ENCODE measurements at places on chromosomes 5 and 9.
A peak's percentile ranks its signal among the peaks of the same experiment; 100 is the strongest.

GRCh38 chr5:100840789-100841188 is 62.3 kb downstream of the ST8SIA4 start:
- DNase-seq, result no peak
- H3K4me3 ChIP-seq, result no peak overlapping the region
- no peaks in the 10 kb centered on the region for H3K27me3 ChIP-seq
- no peaks in the 10 kb centered on the region for H3K36me3 ChIP-seq
- no peak overlapping the region for H3K27ac ChIP-seq

DNA sequence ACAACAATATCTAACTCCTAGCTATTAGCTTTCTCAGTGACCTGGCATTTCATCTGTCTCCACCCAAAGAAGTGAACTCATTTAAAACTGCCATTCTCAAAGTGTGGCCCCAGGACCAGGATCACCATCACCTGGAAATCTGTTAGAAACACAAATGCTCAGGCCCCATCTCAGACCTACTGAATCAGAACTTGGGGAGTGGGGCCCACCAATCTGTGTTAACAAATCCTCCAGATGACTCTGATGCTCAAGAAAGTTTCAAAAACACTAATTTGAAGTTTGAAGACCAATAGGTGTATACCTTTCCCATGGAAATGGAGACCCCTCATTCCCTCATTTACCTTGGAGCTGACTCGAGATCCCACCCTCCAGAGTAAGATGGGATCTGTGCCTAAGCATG is 72.3 kb downstream of the PRELID2 start:
- no peak overlapping the region for H3K4me3 ChIP-seq
- H3K27me3 ChIP-seq, result no peaks in the 10 kb centered on the region
- no peaks in the 10 kb centered on the region for H3K4me1 ChIP-seq
- DNase-seq, result no peak
- no peaks in the 10 kb centered on the region for H3K36me3 ChIP-seq
- no peak overlapping the region for H3K27ac ChIP-seq

- H3K27ac ChIP-seq, result no peak overlapping the region
- H3K4me1 ChIP-seq, result no peaks in the 10 kb centered on the region
- H3K27me3 ChIP-seq, result no peaks in the 10 kb centered on the region
- H3K36me3 ChIP-seq, result no peaks in the 10 kb centered on the region
- DNase-seq, result no peak
- no peak overlapping the region for H3K4me3 ChIP-seq
These were observed 31.7 kb downstream of the HSD17B3 start for GRCh38 chr9:96270236-96270744.

DNA sequence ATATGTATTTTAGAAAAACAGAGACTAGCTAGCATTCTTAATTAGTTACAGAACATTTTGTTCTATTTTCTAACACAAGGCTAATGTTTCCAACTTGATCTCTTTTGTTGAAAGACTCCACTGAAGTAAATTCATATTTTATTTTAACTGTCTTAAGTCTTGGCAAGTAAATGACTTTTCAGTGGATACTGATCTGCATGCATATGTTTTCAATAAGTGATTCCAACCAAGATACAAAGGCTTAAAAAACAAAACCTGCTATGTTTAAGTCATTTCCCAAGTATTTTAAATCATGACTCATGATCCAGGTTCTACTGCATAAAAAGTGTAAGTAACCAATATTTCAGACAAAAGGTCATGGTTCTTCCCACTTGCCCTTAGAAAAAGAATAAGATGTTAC is 5.7 kb downstream of the CDO1 start:
- no peak overlapping the region for H3K27ac ChIP-seq
- no peak overlapping the region for H3K4me3 ChIP-seq
- DNase-seq, result peak; percentile 51
- H3K4me1 ChIP-seq, result no peaks in the 10 kb centered on the region
- H3K27me3 ChIP-seq, result peaks cover 5% of the 10 kb centered on the region
- no peaks in the 10 kb centered on the region for H3K36me3 ChIP-seq

DNA sequence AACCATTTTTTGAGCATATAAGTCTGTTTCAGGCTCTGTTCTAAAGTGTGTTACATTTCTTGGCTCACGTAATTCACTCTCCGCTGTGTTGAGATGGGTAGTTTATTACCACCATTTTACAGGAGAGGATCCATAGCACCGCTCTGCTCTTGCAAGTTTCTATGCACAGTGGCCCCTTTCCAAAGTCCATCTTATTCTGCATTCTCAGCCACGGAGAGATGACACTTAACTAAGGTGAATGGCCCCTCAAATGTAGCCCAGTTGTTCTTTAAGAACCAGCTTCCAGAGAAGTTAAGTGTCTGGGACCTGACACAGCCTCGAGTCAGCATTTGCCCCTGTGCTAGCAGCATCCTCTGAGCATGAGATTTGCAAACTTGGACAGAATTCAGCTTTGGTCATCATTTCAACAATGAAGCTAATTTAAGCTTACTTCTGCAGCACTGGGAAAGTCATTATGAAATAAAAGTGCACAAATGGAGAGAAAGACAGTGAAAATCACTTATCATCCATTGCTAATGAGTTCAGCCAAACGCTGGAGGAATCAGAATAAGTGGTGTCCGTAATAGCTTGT is 61.9 kb downstream of the FAM78A start:
- H3K27me3 ChIP-seq, result no peaks in the 10 kb centered on the region
- H3K4me3 ChIP-seq, result no peak overlapping the region
- peak; percentile 19 for DNase-seq
- no peaks in the 10 kb centered on the region for H3K4me1 ChIP-seq

GRCh38 chr5:135829681-135830383 is 4.6 kb upstream of the SLC25A48 start:
- H3K4me1 ChIP-seq, result no peaks in the 10 kb centered on the region
- H3K36me3 ChIP-seq, result no peaks in the 10 kb centered on the region
- H3K27me3 ChIP-seq, result peaks cover 4% of the 10 kb centered on the region
- DNase-seq, result peak; percentile 18

DNA sequence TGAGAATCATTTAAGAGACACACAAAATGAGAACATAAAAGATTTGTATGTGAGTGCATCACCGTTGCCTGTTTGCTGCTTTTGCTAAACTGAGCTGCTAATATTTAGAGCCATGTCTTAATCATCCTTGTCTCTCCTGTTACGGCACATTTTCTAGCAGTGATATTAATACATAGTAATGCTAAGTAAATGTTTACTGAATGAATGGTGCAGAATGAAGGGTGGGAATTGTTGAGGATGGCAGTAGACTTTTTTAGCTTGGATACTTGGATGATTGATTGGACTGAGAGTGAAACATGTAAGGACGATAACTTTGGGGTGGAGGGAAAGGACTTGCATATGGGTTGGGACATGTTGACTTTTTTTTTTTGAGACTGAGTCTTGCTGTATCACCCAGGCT is 102.3 kb upstream of the ABCA1 start:
- no peaks in the 10 kb centered on the region for H3K36me3 ChIP-seq
- H3K27me3 ChIP-seq, result no peaks in the 10 kb centered on the region
- DNase-seq, result no peak
- no peaks in the 10 kb centered on the region for H3K4me1 ChIP-seq

- H3K36me3 ChIP-seq, result no peaks in the 10 kb centered on the region
- H3K4me1 ChIP-seq, result peaks cover 4% of the 10 kb centered on the region
- no peak overlapping the region for H3K4me3 ChIP-seq
- DNase-seq, result no peak
- H3K27ac ChIP-seq, result no peak overlapping the region
- no peaks in the 10 kb centered on the region for H3K27me3 ChIP-seq
These were observed 366.9 kb upstream of the ZNF608 start for GRCh38 chr5:125113328-125113727.

DNA sequence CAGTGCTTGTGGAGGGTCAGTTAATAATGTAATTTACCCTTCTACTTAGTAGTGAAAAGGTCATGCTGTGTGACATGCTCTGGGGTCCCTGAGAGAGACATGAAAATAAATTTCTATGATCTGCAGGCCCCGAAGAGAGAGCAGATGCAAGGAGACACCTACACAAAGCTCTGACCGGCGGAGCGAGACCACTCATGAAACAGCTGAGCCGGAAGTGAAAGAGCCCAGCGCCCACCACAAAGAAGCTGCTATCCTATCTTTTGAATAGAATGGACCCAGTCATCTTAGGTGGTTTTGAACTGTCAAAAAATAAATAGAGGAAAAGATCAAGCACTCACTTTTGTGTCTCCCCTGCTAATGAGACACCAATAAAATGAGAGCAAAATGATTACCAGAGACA is 190.0 kb downstream of the MED10 start:
- no peaks in the 10 kb centered on the region for H3K27me3 ChIP-seq
- H3K4me1 ChIP-seq, result no peaks in the 10 kb centered on the region
- no peak overlapping the region for H3K4me3 ChIP-seq
- DNase-seq, result no peak

DNA sequence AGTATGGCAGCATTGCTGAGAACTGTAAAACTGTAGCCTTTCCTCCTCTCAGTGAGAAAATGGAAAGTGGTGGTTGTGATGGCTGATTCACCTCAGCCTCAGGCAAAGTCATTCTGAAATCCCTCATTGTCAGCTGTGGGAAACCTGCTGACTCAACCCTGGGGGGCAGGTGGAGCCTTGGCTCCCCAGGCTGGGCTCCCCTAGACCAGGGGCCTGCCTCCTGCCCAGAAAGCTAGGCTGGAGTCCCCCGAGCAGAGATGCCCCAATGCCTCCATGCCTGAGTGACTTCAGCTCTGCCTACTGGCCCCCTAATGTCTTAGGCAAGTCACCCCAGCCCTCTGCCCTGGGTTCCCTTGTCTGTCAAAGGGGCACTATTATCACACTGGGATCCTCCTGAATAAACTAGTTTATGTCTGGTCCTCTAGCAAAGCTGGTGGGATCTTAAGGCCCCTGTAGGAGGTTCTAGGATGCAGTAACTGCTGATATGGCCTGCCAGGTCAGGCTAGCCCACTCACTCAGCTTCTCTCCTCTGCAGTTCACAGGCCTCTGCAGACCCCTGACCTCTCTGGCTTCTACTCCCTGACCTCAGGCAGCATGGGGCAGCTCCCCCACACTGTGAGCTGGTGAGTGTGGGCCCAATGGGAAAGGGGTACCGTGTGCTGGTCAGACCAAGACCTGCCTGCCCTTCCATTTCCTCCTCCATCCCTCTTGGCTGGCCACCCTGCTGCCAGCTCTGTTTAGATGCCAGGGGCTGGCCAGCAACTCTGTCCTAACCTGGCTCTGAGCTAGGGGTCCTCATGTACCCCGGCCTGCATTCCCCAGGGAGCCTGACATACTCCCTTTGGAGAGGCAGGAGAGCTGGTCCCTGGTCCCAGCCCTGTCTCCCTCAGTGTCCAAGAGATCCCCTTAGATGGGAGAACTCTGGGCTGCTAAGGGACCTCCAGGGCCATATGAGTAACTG is 24.2 kb downstream of the TCF7 start:
- H3K27me3 ChIP-seq, result no peaks in the 10 kb centered on the region
- DNase-seq, result peak; percentile 68
- no peak overlapping the region for H3K4me3 ChIP-seq
- peaks cover 8% of the 10 kb centered on the region for H3K4me1 ChIP-seq
- H3K27ac ChIP-seq, result no peak overlapping the region
- H3K36me3 ChIP-seq, result peaks cover 16% of the 10 kb centered on the region

GRCh38 chr9:135222881-135223760 is 135.7 kb downstream of the OLFM1 start:
- no peak overlapping the region for H3K4me3 ChIP-seq
- no peaks in the 10 kb centered on the region for H3K27me3 ChIP-seq
- no peaks in the 10 kb centered on the region for H3K36me3 ChIP-seq
- H3K27ac ChIP-seq, result no peak overlapping the region
- no peak for DNase-seq

DNA sequence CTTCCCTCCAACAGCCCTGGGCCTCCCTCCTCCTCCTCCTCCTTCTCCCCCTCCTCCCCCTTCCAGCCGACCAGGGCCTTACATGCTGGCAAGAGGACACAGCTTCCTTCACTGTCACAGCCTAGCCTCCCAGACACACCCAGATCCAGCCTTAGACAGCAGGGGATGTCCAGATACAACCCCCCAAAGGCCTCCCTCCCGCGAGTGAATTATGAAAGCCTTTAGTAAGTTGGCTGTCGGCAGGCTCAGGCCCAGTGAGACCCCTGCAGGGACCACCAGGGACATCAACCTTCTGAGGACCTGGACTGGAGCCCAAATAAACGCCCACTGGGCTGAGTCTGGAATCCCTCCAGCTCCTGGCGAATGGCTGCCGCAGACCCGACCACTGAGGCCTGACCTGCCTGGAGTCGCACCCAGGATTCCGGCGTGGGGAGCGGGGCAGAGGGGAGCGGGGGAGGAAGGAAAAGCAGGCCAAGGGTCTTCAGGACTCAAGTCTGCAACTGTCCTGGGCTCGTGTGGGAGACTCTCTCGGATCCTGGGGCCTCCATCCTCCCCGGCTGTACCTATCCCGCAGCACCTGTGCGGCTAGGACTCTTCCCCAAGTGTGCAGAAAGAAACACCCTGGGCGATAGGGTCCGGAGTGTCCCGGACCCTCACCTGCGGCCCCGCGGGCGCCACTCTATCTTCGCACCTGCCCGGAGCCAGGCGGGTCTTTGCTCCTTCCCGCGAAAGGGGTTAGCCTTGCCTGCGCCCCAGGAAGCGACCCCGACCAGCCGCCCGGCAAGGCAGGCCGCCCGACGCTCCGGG is 705 bp downstream of the SEPTIN8 start:
- peak overlapping the region; percentile 69 for H3K4me3 ChIP-seq
- H3K27me3 ChIP-seq, result no peaks in the 10 kb centered on the region
- H3K4me1 ChIP-seq, result peaks cover 20% of the 10 kb centered on the region
- H3K36me3 ChIP-seq, result no peaks in the 10 kb centered on the region

- no peaks in the 10 kb centered on the region for H3K27me3 ChIP-seq
- H3K36me3 ChIP-seq, result no peaks in the 10 kb centered on the region
- DNase-seq, result no peak
- no peaks in the 10 kb centered on the region for H3K4me1 ChIP-seq
- no peak overlapping the region for H3K4me3 ChIP-seq
These were observed 349.2 kb upstream of the ADAMTSL1 start for GRCh38 chr9:18124760-18125159.

- no peak overlapping the region for H3K4me3 ChIP-seq
- no peaks in the 10 kb centered on the region for H3K4me1 ChIP-seq
- H3K27ac ChIP-seq, result no peak overlapping the region
- H3K27me3 ChIP-seq, result no peaks in the 10 kb centered on the region
- H3K36me3 ChIP-seq, result no peaks in the 10 kb centered on the region
- DNase-seq, result no peak
These were observed 96.1 kb downstream of the MRPL36 start for GRCh38 chr5:1703352-1704050.

GRCh38 chr5:169222934-169223594 is 77.9 kb downstream of the SLIT3 start:
- no peak for DNase-seq
- no peaks in the 10 kb centered on the region for H3K27me3 ChIP-seq
- H3K36me3 ChIP-seq, result no peaks in the 10 kb centered on the region
- H3K4me3 ChIP-seq, result no peak overlapping the region

DNA sequence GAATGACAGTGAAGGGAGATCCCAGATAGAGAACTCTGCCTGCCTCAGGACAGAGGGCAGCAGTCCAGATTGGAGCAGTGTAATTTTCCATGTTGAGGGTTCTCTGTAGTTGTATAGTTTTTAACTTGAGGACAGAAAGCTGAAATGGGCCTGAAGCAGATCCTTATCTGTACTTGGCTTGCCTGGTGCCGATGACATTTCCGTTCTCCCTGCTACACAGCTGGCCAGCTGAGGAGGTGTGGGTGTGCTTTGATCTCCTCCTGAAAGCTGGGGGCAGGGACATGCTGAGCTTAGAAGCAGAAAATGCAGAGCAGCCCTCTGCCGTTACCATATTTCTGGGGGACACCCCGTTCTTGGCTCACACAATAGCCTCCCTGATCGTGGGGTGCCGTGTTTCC is 10.5 kb downstream of the GLRX start:
- peak overlapping the region; percentile 34 for H3K27ac ChIP-seq
- peak; percentile 25 for DNase-seq
- H3K4me1 ChIP-seq, result peaks cover 30% of the 10 kb centered on the region
- no peak overlapping the region for H3K4me3 ChIP-seq

GRCh38 chr5:110048491-110048890 is 358.8 kb downstream of the MAN2A1 start:
- no peak overlapping the region for H3K27ac ChIP-seq
- no peaks in the 10 kb centered on the region for H3K27me3 ChIP-seq
- no peaks in the 10 kb centered on the region for H3K4me1 ChIP-seq
- DNase-seq, result no peak

All from fibroblast of lung (primary cell).